ENCODE measurements at places on chromosomes 4 and X.

DNA sequence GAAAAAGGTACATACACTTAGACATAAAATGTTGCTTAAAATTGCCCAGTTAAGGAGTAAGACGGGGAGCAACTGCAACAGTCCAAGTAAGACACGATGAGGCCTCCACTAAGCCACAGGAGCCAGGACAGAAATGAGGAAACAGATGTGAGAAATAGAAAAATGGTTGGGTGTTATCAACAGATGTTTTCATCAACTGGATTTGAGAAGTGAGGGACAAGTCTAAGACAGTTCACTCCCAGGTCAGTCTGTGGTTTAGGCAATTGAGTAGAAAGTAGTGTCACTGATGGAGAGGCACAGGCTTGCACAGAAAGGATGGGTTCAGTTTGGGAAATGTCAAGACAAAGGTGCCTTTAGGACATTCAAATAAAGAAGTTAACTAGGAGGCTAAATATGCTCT, 23.5 kb upstream of the PHF8 start:
- DNase-seq, result no peak

- DNase-seq, result no peak
Measured at GRCh38 chr4:112113864-112114263, 31.4 kb upstream of the FAM241A start.

DNA sequence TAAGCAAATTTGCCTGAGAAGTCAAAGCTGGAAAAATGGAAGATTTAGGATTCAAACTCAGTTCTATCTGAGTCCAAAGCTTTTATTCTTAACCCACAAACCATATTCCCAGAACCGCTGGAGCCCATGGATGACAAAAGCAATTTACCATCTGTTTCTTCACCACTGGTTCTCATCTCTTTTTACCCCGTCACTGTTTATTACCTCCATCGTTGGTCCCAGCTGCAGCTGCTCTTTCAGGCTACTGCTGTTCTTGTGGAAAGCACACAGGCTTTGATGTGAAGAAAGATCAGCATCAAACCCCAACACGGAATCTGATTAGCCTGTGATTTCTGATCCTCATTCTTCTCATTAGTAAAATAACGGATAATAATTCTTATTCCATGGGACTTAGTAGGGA, 9.5 kb downstream of the FBXO8 start:
- no peak for DNase-seq

- DNase-seq, result no peak
Measured at GRCh38 chr4:110610620-110610939, 12.3 kb downstream of the PITX2 start.

DNA sequence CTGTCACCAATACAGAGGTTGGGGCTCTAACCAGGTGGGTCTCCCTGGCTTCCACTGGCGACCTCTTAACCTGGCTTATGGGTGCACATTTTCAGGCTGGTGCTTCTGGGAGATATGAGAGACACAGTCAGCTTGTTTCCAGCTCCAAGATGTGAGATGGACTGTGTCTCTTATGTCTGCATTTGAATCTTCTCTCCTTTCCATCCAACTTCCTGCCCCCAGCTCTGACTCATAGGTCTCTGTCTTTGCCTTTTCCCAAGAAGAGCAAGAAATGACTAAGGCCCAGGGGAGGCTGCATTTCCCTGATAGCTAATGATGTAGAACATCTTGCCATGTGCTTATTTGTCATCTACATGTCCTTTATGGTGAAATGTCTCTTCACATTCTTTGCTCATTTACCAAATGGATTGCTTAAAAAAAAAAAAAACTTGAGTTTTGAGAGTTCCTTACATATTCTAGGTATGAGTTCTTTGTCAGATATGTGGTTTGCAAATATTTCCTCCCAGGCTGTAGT, 3.2 kb upstream of the UXT start:
- no peak for DNase-seq

All from activated CD4-positive, alpha-beta T cell treated with anti-CD3 and anti-CD28 coated beads, Interleukin-2, amount 10 ng/mL, durations not matched to agents 7 days and 5 days (primary cell).